ENCODE measurements at places on chromosomes 16 and 17.

DNA sequence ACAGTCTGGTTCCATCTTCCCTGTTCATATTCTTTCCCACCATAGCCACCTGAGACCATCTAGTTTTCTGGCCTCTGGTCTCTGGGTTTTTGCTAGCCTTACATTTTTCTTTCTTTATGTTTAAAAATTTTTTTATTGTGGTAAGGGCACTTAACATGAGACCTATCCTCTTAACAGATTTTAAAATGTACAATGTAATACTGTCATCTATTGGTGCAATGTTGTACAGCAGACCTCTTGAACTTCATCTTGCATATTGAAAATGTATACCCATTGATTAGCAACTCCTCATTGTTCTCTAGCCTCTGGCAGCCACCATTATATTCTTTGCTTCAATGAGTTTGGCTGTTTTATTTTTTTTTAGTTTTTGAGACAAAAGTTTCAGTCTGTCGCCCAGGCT is 39.2 kb downstream of the ITGAM start:
- no peak for DNase-seq

GRCh38 chr17:39357986-39358385 is 43.4 kb downstream of the FBXL20 start:
- DNase-seq, result no peak

DNA sequence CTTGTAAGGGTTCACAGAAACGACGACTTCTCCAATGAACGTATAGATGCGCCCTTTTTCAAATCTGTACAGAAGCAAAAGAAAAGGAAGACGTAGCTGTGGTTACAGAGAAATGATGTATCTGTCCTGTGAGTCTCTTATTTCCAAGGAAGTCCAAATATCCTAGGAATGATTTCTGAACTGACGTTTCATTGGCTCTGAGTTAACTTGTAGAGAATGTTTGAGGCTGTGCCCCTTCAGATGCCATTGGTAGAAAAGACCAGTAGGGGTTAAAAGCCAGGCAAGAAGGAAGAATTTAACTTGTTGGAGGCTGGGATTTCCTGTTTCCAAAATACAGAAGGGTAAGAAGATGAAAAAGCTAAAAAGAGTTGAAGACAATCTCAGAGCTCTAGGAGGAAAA is 96.2 kb downstream of the MYO1D start:
- no peak for DNase-seq

- DNase-seq, result peak; percentile 40
These were observed 196.1 kb downstream of the GSG1L start for GRCh38 chr16:27867122-27868110.

DNA sequence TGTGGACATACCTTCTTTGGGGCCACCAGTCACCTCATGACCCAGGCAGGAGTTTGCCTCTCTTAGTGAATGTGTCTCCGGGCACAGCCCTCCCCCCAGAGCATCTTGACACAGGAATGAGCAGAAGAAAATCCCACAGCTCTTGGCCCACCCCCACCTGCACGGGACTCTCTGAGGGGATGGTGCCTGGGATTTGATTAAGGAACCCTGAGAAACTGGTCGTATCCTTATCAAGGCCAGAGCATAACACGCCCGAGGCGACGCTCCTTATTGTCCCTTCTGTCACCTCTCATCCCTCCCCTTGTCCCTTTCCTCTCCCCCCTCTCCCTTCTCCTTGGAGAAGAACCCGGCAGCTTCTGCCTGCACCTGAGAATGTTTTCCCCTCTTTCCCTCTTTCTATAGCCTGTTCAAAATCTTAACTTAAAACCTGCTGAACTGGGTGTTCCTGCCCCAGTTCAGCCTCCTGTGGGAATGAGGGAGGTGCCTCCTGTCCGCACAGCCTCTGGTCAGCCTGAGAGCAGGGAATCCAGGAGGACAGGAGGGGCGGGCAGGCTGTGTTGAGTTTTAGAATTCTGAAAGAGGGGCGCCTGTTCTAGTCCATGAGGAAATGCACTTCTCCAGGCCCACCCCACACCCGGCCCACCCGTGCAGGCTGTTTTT is 140.7 kb upstream of the PLCG2 start:
- no peak for DNase-seq

DNA sequence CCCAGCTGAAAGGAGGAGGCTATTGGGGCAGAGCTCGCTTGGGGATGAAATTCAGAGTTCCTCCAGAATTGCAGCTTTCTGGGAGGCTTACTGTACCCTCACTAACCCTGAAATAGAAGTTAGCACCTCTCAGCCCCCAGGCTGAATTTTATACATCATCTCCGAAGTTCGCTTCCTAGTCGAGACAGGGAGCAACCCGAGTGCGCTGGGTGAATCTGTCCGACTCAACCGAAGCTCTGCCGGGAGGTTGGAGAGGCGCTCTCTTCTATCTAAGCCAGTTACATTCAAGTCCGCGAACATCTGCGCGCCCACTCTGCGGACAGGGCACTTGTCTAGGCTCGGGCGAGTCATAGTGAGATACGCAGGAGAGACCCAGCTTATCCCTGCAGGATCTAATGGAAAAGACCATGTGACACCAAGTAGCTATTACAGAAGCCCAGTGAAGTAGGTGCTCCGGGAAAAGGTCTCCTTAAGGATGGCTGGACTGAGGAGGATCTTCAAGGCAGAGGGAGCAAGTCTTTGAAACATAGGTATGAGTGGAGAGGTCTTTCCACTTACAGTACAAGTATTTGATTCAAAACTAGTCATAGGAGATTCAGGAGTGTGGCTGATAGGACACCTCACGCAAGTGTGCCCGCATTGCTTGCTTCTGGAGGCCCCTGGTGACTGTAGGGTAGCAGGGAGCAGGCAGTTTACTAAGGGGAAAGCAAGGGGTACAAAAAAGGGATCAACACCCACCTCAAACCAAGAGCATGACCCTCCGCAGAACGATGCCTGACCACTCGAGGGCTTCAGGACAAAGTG is 646 bp upstream of the HES7 start:
- no peak for DNase-seq

- DNase-seq, result no peak
These were observed 13.5 kb downstream of the CUEDC1 start for GRCh38 chr17:57941384-57942370.

- no peak for DNase-seq
These were observed 19.6 kb downstream of the SNN start for GRCh38 chr16:11687601-11688519.

GRCh38 chr17:19800571-19800970 is 52.5 kb upstream of the ALDH3A1 start:
- no peak for DNase-seq

DNA sequence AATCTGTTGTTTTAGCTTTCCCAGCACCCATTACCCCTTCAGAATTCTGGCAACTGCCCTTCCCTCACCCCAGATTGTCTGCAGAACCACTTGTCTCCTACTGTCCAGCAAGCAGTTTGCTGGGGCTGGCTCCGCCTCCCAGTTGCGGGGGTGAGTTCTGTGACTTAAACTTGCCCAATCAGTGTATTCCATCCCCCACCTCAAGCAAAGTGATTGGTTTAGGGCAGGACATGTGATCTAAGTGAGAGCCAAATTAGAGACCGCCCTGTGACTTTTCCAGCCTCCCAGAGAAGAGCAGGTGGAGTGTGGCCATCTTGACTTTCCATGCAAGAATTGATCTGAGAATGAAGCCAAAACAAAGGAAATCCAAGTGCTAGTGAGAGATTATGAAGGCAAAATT is 22.7 kb upstream of the SRCIN1 start:
- DNase-seq, result no peak

GRCh38 chr17:62821189-62822079 is 13.3 kb upstream of the MARCHF10 start:
- DNase-seq, result no peak

DNA sequence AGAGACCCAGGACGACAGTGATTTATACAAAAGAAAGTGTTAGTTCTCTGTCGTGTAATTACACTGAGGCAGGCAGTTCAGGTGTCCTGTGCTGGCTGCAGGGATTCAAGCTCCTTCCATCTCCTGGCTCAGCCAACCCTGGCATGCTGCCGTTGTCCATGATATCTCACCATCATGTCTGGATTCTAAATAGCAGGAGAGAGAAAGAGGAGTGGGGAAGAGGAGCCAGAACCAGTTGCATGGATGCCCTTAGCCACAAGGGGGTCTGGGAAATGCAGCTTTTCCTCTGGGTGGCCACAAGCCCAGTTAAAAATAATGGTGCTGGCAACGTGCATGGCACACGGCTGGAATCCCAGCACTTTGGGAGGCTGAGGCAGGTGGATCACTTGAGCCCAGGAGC is 9.7 kb downstream of the C16orf54 start:
- DNase-seq, result no peak

DNA sequence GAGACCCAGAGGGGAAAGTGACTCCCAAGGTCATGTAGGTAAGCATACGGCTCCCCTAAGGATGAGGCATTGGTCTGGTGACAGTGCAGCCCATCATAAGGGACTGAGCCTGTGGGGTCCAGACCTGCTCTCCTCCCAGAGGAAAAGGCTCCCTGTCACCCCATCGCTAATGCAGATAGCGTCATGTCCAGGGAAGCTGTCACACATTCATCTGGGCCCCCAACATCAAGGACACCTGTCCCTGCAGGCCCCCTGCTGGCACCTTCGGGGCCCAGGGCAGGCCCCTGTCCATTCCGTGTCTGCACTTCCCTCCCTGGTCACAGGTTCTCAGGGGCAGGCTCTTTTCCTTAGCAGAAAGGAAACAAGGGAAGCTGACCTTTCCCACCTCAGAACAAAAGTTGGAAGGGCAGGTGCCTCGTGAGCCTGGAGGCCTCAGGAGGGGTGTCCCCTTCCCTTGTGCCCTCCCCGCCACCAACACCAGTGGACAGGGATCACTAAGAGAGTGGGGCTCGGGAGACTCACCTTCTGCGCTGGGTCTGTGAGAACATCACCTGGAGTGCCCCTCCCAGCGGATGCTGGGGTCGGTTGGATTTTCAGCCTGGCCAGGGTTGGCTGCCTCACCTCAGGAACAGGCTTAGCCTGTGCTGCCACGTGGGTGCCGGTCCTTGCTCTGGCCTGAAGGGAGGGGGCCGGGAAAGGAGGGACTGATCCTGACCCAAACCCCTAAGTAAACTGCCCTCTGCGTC is 17.3 kb upstream of the LASP1NB start:
- DNase-seq, result no peak

- no peak for DNase-seq
These were observed 149.6 kb upstream of the CIBAR2 start for GRCh38 chr16:85261657-85262557.

- no peak for DNase-seq
These were observed 4.1 kb upstream of the FAAP100 start for GRCh38 chr17:81556175-81556691.

DNA sequence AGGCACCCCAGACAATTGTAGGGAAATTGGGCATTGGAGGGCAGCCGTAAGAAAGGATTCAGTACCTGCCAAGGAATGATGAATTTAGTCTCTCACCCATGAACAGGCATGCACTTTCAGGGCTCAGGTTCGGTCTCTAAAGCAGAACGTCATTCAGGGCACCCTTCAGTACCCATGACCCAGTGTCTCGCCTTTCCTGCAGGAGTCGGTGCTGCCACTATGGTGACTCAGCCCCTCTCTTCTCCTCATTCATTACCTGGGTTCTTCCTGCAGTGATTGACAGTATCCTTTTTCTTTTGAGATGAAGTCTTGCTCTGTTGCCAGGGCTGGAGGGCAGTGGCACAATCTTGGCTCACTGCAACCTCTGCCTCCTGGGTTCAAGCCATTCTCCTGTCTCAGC is 8.4 kb downstream of the SOST start:
- DNase-seq, result no peak

GRCh38 chr17:40447148-40447644 is 3.9 kb downstream of the IGFBP4 start:
- DNase-seq, result no peak

DNA sequence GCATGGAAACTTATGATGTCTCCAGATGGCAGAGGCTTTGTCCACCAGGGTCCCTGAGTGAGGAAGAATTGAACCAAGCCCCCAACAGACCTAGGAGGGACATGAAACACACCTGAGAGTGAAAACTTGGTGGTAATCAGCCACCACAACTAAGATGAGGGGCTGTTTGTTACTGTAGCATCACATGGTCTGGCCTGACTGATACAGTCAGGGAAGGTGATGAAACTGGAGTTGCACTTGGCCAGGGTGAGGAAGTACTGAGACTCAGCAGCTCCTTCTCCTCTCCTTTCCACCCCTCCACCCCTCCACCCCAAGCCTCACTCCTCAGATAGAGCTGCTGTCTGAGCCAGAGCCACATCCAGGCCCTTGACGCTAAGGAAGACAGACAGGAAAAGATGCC is 37.2 kb downstream of the C16orf82 start:
- DNase-seq, result no peak

- DNase-seq, result no peak
These were observed 1.5 kb downstream of the SNX29 start for GRCh38 chr16:11978080-11978479.

- no peak for DNase-seq
These were observed 9.4 kb downstream of the MLKL start for GRCh38 chr16:74691093-74691855.

DNA sequence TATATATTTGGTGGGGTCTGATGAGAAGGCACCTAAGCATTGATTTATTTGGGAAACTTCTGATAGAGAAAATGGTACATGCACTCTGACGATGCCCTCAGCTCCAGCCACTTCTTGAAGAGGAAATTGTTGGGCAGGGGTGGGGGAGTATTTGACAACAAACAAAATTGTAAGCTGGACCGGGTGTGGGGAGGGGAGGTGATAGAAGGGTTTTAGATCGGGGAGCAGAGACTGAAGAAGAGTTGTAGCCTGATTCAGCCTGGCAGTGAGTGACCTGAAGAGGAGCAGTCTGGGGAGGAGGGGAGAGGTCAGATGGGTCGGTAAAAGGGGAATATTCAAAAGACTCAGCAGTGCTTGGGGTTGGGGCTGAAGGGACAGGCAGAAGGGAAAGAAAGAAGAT is 2284.7 kb downstream of the TP53TG3F start:
- no peak for DNase-seq

DNA sequence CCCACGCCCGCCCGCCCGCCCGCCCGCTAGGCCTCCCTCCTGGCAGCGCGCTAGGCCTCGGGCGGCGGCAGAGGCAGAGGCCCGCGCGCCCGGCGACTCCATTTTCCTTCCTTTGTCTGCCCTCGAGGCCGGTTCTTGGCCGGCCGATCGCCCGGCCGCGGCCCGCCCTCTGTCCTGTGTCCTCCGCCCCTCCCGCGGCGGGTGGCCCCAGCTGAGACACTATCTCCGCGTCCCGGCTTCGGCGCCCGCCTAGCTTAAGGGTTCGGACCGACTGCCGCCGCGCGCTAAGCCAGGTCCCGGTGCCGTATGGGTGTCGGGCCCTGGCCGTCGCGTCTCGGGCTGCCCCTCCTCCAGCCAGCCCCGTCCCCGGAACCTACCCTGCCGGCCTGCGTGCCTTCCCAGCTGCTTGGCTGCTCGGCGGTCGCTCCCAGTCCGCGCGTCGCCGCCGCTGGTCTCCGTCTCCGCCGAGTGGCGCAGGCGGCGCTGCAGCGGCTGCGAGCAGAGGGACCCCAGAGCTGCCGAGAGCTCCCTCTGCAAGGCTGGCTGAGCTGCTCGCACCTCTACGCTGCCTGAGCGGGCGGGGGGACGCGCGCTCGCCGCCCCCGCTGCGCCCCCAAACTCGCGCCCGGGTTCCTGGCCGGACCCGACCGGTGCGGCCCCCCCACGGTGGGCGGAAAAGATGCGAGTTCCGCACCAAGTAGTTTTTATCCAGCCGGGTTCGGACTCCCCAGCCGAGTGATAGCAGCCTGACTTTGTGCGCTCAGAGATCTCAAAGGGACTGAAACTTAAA is 787 bp downstream of the CTCF start:
- DNase-seq, result no peak

- peak; percentile 94 for DNase-seq
These were observed 43.5 kb downstream of the SCPEP1 start for GRCh38 chr17:57021226-57021940.

Measured in LNCaP clone FGC (cell line).